ENCODE measurements at places on chromosomes 5 and 9. TPM values are rescaled to one million over a fixed set of nuclear protein-coding genes. Genes with fewer than 3 reads are reported as not detected.
A peak's percentile ranks its signal among the peaks of the same experiment; 100 is the strongest.

- DNase-seq = no peak
These were observed 401.3 kb upstream of the DAB2 start for GRCh38 chr5:39826051-39826450.

DNA sequence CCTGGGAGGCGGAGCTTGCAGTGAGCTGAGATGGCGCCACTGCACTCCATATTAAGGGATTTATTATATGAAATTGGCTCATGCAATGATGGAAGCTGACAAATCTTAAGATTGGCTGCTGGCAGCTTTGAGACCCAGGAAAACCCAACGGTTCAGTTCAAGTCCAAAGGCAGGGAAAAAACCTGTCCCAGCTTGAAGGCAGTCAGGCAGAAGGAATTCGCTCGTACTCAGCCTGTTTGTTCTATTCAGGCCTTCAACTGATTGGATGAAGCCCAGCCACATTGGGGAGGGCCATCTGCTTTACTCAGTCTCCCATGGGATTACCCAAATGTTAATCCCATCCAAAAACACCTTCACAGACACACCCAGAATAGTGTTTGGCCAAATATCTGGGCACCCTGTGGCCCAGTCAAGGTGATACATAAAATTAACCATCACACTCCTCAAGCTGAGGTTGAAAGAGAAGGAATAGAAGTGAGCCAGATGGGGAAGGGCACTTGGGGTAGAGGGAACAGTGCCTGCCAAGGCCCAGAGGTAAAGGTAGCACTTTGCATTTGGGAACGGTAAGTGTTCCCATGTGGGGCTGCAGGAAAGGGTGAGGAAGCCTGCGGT lies 8.5 kb upstream of the ORM1 start:
- peak; percentile 0 for DNase-seq

- DNase-seq = no peak
These were observed 1.9 kb downstream of the GAPT start for GRCh38 chr5:58493141-58493540.

The PTGER4 gene
- 25.9 TPM for total RNA-seq

The SLC35A4 gene
- 18.5 TPM for total RNA-seq

GRCh38 chr9:99819856-99820684 lies 1.6 kb upstream of the NR4A3 start:
- DNase-seq = peak; percentile 94

The LTC4S gene
- total RNA-seq = 16.2 TPM

The AQP7 gene
- total RNA-seq = 4.2 TPM
